Endothelial cell (in vitro differentiated cells): ENCODE measurements at places on chromosomes 2 and 18. TPM values are rescaled to one million over a fixed set of nuclear protein-coding genes. Genes with fewer than 3 reads are reported as not detected.

DNA sequence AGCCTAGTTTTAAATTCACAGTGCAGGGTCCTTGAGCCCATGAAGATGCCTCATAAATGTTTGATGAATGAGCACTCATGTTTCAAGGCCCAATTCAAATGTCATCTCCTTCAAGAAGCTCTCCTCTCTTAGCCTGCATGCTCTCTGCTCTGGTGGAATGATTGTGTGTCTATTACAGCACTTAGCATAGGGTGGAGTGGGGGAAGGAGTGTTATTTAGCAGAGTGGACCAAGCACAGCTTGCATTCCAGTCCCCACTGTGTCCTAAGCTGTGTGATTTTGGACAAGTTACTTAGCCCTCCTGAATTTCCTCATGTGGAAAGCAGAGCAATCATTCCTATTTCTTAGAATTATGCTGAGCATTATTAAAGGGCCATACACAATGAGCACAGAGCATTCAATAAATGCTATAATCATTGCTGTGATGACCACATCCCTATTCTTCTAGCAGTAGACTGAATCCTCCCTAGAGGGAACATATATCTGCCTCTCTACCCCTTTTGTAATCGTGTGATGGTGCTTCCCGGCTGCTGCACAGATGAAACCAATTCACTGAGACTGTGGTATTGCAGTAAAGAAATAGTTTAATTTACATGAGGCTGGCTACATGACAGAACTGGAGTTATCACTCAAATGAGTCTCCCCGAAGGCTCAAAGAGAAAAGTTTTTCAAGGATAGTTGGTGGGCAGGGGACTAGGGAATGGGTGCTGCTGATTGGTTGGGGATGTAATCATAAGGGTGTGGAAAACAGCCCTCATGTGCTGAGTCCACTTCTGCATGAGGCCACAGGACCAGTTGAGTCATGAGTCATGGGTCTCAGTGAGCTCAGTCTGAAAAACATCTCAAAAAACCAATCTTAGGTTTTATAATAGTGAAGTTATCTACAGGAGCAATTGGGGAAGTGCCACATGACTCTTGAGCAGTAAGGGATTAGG lies 173.4 kb upstream of the NDUFV2 start:
- no peak for DNase-seq
- no peak overlapping the region for H3K4me3 ChIP-seq
- no peak overlapping the region for H3K27ac ChIP-seq
- no peaks in the 10 kb centered on the region for H3K4me1 ChIP-seq
- peaks cover 11% of the 10 kb centered on the region for H3K36me3 ChIP-seq
- H3K27me3 ChIP-seq = peaks cover 5% of the 10 kb centered on the region

DNA sequence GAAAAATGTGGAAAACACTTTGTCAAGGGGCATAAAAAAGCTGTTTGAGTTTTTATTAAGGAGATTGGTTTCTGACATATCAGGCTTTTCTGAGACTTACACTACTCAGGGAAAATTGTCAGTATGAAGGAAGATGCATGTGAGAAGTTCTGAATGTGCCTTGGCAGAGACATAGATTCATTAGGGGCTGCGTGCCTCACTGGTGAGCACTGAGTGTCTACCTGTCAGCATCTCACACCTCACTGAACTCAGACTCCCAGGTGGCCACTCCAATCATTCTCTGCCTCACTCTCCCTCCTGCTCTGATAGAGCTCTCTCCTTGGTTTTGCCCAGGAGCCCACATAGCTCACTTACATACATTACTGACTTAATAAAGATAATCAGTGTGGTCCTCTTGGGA lies 372.6 kb downstream of the LRRTM4 start:
- peaks cover 2% of the 10 kb centered on the region for H3K27me3 ChIP-seq
- no peak overlapping the region for H3K4me3 ChIP-seq
- no peaks in the 10 kb centered on the region for H3K4me1 ChIP-seq

- H3K27ac ChIP-seq = peak overlapping the region; percentile 34
- peaks cover 5% of the 10 kb centered on the region for H3K27me3 ChIP-seq
- DNase-seq = no peak
- H3K4me1 ChIP-seq = peaks cover 59% of the 10 kb centered on the region
Observed at GRCh38 chr2:205760157-205760556, 77.9 kb downstream of the NRP2 start.

DNA sequence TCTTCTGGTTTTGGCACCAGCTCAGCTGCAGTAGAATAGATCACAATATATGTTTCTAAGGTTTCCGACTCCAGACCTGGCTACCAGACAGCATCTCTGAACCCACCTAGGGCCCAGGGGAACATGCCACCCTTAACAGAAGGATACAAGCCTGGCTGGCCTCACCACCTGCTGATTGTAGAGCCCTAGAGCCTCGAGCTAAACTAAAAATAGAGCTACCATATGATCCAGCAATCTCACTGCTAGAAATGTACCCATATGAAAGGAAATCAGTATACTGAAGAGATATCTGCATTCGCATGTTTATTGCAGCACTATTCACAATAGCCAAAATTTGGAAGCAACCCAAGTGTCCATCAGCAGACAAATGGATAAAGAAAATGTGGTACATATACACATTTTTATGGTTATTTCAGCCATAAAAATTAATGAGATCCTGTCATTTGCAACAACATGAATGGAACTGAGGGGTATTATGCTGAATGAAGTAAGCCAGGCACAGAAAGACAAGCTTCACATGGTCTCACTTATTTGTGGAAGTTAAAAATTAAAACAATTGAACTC lies 242.4 kb upstream of the SLC39A10 start:
- no peak for DNase-seq
- no peaks in the 10 kb centered on the region for H3K36me3 ChIP-seq

- H3K27me3 ChIP-seq = no peaks in the 10 kb centered on the region
- no peak overlapping the region for H3K4me3 ChIP-seq
- DNase-seq = no peak
- H3K27ac ChIP-seq = no peak overlapping the region
- no peaks in the 10 kb centered on the region for H3K36me3 ChIP-seq
Observed at GRCh38 chr2:143463719-143464118, 334.5 kb downstream of the ARHGAP15 start.

GRCh38 chr2:129408570-129408969 lies 570.9 kb upstream of the RAB6C start:
- no peak for DNase-seq
- no peaks in the 10 kb centered on the region for H3K27me3 ChIP-seq
- no peak overlapping the region for H3K27ac ChIP-seq
- no peaks in the 10 kb centered on the region for H3K4me1 ChIP-seq
- no peak overlapping the region for H3K4me3 ChIP-seq
- H3K36me3 ChIP-seq = no peaks in the 10 kb centered on the region

DNA sequence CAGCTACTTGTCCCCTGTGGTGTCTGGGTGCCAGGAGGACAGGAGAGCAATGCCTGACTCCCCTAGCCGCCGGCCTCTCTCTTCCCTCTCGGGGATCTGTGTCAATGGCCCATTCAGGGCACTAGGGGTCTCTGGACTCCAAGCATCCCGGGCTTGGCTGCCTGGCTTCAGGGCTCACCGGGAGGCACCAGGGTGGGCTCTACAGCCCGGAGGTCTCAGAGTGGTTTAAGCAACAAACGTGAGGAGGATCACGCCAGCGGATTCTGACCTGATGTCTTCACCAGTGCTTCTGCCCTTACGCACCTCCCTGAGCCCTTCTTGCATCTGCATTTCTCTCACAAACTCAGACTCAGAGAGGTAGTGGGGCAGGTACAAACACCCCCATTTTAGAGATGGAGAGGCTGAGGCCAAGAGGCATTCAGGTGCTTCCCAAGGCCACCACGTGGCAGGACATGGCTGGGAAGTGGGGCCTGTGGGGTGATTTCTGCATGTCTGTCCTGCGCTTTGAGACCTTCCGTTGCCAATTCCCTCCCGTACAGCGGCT lies 243.0 kb downstream of the CELF4 start:
- no peak overlapping the region for H3K27ac ChIP-seq
- no peaks in the 10 kb centered on the region for H3K4me1 ChIP-seq
- peak; percentile 68 for DNase-seq
- H3K27me3 ChIP-seq = peaks cover 18% of the 10 kb centered on the region

DNA sequence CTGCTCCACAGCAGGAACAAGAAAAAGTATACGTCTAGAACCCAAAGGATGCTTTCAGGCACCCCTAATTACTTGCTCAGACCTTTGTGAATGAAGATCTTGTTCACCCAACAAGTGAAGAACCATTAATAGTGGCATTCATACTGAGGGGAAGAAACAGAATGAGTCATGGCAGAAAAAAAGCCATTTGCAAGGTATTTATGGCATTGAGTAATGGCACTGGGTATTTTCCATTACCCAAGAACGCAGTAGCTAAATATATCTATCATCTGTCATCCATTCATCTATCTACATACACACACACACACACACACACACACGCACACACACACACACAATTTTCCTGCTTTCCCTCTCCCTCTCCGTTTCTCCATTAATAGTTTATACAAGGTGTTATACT lies 56.4 kb upstream of the XIRP2 start:
- H3K4me3 ChIP-seq = no peak overlapping the region
- no peak overlapping the region for H3K27ac ChIP-seq
- H3K27me3 ChIP-seq = no peaks in the 10 kb centered on the region

GRCh38 chr2:206700156-206700555 lies 18.0 kb downstream of the DYTN start:
- peaks cover 10% of the 10 kb centered on the region for H3K4me1 ChIP-seq
- DNase-seq = peak; percentile 11
- H3K27ac ChIP-seq = peak overlapping the region; percentile 70
- H3K36me3 ChIP-seq = no peaks in the 10 kb centered on the region
- peak overlapping the region; percentile 66 for H3K4me3 ChIP-seq

GRCh38 chr2:222598611-222599010 lies 57.3 kb downstream of the FARSB start:
- no peaks in the 10 kb centered on the region for H3K27me3 ChIP-seq
- no peaks in the 10 kb centered on the region for H3K36me3 ChIP-seq
- no peaks in the 10 kb centered on the region for H3K4me1 ChIP-seq
- no peak for DNase-seq
- no peak overlapping the region for H3K27ac ChIP-seq

The BMP10 gene
- total RNA-seq = not detected

The NDC80 gene
- total RNA-seq = 8.6 TPM
